ENCODE measurements at places on chromosomes 11 and 22.

- no peak for DNase-seq
Observed at GRCh38 chr22:38415561-38416321, 39.3 kb downstream of the KCNJ4 start.

GRCh38 chr22:20658433-20659222 lies 115.3 kb upstream of the SERPIND1 start:
- DNase-seq, result no peak

DNA sequence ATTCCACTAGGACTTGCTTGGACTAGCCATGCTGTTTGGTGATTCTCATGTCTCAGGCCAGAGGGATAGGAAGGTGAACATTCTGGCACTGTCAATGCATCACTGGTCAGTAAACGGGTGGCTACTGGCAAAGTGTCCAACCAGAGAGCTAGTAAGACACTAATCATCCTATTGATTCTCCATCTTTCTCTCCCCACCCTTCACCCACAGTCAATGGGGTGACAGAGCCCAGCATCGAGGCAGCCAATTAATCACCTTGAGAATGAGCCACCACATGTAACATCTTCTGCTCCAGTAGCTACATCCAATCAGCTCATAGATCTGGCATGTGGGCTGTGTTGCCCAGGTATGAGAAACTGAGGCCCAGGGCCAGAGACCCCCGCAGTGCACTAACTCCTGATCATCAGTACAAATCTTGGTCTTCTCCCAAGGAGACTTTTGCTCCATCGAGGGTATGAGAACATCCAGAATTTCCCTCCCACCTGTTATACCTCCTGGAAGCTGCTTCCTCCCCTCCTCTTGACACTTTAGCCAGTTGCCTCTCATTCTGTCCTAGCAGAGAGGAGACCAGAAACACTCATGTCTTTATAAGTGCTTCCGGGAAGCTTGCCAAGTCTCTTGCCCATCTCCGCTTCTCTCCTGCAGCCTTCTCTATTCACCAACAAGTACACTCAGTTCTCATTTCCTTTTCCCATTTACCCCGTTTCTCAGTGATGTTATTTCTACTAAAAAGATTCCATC lies 17.0 kb downstream of the HTR3A start:
- DNase-seq, result no peak

DNA sequence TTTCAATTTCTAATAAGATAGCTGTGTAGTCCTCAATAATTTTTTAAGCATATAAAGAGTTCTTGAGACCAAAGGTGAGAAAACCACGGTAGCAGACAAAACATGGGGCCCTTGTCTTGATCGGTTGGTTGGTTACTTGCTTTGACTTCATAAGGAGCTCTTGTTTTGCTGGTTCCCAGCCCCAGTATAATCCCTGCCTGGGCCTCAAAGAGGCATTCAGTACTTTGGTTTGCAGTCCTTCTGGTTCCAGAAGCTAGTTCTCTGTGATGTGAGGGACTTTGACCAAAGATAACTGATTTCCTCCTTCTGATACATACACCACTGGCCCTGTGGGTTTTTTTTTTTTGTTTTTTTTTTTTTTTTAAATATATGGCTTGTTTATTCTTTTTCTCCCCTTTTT lies 17.1 kb downstream of the MARK2 start:
- no peak for DNase-seq

DNA sequence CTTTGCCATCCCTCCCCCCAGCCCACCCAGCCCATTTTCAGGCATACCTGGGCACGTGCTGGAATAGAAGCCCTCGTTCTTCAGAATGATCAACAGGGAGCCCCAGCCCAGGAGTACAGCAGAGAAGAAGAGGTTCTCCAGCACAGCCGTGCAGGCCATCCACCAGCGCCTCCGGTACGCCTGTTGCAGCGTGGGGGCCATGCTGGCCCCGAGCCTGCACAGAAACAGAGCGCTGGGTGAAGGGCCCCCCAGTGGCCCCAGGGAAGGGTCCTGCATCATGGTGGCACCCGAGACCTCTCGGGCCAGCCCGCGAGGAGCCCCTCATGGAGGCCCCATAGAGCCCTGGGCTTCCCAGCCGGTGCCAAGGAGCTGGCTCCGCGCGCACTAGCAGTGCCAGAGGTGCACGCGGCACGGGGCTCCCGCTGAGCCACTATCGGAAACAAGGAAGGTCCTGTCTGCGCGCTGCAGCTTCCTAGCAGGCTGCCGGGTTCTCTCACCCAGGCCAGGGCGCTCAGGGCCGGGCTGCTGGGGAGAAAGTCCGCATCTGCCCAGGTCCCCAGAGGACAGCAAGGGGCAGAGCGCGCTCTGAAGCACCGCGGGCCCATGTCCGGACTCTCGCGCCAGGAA lies 1.5 kb downstream of the SLC43A1 start:
- no peak for DNase-seq

Data from stimulated activated CD4-positive, alpha-beta T cell treated with anti-CD3 and anti-CD28 coated beads, Interleukin-1b, Interleukin-23, amount 100 ng/mL, for 1 hour (primary cell).